ENCODE measurements at places on chromosomes 13 and 19.

GRCh38 chr19:48965806-48966540 is 864 bp downstream of the FTL start:
- peak; percentile 88 for DNase-seq

DNA sequence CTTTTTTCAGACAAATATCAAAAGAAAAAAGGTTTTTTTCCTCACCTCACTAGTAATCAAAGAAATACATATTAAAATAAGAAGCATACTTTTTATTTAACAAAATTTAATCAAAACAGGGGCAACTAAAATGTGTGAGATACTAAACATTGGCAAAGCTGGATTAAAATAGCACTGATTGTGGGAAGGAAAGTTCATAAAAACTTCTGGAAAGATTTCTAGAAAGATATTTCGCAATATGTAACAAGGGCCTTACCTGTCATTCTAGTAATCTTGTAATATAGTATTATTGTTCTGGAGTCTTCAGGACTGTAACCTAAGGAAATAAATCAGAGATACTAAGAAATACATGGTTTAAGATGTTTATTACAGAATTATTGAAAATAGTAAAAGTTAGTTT is 482.5 kb downstream of the SUCLA2 start:
- no peak for DNase-seq

DNA sequence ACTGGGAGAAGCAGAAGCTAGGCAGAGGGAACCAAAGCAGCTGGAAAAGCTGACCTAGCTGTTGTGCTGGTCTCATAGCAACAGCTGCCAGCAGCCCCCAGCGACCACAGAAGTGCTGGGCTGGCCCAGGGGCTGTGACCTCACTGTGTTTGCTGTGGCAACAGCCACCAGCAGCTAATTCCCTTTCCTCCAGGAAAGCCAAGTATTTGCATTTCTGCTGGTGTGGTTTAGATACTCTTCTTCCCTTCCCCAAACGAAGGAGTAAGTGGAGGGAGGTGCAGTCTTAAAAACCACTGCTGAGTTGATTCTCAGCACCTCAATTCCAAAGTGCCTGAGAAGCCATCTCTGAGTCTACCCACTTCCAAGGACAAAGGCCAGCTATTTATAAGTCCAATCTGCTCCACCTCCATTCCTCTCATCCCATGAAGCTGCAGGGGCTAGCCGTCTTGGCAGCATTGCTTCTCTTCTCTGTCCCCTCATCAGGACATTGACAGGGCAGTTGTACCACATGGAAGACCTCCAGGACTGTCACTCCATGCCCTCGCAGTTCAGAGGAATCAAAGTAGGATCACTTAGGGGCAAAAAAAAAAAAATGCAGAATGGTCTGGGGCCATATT is 11.5 kb upstream of the CCDC97 start:
- no peak for DNase-seq

- no peak for DNase-seq
Measured at GRCh38 chr19:10927730-10928562, 493 bp downstream of the YIPF2 start.

DNA sequence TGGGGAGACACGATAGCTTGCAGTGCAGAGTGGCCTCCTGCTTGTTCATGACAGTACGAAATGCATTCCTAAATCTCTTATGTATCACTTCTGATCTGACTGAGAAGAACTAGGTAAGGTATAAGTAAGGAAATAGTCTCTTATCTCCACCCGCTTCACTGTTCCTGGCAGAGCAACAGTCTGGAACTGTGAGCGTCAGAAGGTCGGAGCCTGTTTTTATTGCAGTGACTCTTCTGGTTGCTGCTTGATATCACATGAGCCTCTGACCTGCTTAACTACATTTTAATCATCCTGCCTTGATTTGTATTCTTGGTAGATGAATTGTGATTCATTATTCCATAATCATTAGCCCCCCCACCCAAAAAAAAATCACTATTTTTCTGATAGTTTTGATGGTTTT is 69.0 kb downstream of the COL4A2 start:
- DNase-seq, result no peak

GRCh38 chr19:6718741-6719539 is 1.5 kb downstream of the C3 start:
- peak; percentile 28 for DNase-seq

DNA sequence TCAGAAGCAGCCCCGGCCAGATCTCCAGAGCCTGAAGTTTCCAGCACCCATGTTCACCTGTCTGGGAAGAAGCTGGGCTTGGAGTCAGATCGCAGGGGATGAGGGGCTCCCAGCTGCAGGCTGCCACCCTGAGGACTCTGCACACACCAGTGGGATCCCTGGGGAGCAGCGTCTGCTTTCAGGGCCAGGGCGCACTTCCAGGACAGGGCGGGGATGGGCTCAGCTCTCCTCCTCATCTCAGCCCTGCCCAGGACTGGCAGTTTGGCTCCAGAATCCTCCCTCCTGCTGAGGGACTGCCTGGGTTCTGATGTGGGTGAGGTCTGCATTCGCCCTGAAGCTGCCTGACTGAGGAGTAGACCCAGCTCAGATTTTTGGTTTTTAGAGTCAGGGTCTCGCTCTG is 3.5 kb downstream of the SLC7A9 start:
- DNase-seq, result no peak

DNA sequence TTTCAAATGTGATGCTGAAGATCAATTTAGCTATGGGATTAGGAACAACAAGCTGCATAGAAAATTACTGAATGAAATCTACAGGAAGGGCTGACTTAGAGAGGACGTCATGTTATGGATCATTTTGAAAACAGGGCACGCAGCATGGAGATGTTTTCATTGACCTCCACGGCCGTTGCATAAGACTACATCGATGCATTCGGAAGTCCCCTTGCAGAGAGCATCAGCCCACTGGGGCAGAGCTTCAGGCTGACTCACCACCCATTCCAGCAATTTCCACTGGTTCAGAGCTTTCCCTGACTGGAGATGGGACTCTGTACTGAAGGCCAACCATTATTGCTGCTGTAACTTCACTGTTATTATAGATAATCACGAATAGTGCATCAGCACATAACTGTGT is 305.3 kb downstream of the IRS2 start:
- no peak for DNase-seq

DNA sequence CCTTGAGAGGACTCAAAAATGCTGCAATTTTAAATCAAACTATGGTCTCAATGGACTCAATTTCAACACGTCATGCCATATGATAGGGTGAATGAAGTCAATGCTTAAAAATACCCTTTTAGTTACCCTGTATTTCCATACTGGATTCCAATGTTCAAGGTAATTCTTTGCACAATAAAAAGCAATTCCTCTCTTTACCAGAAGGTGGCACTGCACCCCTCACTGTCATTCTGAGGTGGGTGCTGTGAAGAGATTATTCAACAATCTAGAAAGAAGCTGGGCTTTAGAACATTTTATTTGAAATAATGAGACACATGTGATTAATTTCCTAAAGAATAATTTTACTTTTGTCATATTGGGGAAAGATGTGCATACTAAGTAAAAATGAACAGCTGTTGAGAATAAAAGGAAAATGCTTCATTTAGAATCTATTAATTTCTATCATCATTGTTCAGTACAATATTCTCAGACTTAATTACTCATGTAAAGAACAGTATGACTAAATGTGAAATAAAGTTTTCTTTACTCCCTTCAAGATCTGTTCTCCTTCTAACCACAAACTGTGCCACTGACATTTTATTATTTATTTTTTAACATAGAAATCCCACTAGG is 789.1 kb downstream of the GPC5 start:
- peak; percentile 2 for DNase-seq
